ENCODE measurements at places on chromosomes 7 and 10.

DNA sequence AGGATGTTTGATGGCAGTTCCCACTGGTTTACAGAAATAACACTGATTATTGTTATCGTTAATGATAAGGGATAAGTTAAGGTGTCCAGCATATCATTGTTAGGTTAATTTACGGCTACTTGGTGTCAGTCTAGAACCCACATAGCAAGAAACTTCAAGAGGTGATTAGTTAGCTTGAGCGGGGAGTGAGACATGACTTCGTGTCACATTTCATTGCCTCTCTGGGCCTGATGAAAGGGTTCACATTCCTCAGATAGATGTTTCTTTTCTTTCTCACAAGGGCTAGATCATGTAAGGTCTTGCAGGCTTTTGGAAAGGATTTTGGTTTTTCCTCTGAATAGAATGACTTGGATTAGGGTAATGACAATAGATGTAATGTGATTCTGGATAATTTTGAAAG lies 26.7 kb downstream of the WAC start:
- no peak for DNase-seq

DNA sequence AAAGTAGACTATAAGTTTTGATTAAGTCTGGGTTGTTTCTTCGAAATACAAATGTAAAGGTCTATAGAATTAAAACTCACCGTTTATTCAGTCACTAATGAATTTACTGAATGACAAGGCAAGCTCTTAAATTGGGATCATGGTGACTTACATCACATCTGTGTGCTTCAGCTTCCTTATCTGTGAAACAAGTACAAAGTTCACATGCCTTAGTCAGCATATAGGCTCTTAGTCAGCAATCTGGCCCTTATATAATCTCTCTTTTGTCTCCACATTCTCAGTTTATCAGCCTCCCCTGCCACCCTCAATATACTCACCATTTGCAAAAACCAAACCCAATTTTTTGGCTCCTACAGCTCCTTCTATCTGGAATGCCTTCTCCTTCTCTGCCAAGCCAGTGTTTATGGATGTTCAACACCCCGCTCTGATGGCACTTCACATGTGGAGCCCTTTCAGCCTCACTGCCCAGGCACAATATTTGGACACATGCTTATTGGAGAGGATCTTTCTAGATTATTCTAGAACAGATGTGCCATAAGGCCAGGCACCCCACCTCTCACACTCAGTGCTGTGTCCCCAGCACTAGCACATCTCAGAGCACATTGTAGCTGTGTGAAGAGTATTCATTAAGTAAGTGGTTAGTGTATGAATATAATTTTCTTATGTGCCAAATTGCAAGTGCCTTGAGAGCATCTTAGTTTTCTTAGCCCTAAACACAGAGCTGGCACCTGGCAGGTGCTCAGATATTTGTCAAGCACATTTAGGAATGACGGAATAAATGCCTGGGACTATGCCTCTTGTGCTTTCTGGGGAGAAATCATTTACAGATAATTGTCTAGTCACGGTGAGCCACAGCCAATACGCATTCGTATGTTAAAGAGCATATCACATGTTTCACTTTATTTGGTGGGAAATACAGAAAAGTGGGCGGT lies 9.8 kb upstream of the LAMB1 start:
- no peak for DNase-seq

DNA sequence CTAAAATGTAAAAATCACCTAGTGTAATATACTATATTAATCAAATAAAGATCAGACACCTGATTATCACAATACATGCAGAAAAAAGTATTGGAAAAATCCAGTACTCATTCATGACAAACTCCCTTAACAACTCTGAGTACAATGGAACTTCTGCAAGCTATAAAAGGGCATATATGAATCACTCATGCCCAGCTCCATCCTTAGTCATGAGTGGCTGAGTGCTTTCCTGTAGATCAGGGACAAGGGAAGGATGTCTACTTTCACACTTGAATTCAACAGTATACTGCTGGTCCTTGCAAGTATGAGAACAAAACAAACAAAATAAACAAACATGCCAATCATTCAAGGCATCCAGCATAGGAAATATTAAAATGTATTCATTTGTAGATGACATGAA lies 116.5 kb downstream of the ADARB2 start:
- no peak for DNase-seq

GRCh38 chr7:19051767-19052375 lies 65.6 kb downstream of the TWIST1 start:
- DNase-seq, result no peak

DNA sequence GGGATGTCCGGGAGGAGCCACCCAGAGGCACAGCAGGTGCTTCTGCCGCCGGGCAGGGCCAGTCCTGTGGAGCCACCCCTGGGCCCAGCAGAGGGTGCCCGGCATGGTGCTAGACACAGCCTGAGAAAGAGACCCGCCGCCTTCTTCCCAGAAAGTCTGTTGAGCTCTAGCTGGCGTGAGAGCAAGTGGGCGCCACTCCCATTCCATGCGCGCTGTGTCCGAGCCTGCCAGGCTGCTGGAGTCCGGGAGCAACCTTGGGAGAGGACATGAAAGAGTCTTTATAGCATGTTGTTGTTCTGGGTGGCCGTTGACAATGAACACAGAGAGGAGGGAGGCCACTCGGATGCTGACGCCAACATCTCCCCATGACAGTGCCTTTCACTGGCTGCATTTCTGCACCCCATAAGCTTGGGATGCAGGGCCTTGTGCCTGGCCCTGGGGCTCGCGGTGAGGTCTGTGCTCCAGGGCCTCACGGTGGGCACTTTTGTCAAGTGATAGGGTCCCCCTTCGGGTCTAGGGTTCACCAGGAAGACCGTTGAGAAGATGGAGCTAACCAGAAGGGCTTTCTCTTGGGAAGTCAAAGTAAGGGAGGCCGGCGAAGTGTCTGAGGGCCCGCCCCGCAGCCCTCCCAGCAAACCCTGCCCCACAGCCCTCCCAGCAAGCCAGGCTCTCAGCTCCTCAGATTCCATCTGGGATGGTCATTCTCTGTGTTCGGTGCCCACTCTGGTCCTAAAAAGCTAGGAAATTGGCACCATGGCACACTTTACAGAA lies 47.3 kb downstream of the NKX6-2 start:
- no peak for DNase-seq

GRCh38 chr7:150466477-150466876 lies 16.0 kb downstream of the GIMAP8 start:
- no peak for DNase-seq

GRCh38 chr7:2585446-2585845 lies 26.7 kb downstream of the IQCE start:
- DNase-seq, result no peak

GRCh38 chr10:70993051-70993450 lies 104.7 kb upstream of the PCBD1 start:
- DNase-seq, result no peak

- DNase-seq, result no peak
Observed at GRCh38 chr7:100024020-100024619, 8.7 kb downstream of the ZKSCAN1 start.

GRCh38 chr7:77242068-77242467 lies 42.4 kb upstream of the FGL2 start:
- no peak for DNase-seq

GRCh38 chr7:90708841-90709317 lies 112.8 kb downstream of the CDK14 start:
- DNase-seq, result no peak

- DNase-seq, result no peak
Observed at GRCh38 chr7:36367561-36368077, 22.0 kb upstream of the ANLN start.

DNA sequence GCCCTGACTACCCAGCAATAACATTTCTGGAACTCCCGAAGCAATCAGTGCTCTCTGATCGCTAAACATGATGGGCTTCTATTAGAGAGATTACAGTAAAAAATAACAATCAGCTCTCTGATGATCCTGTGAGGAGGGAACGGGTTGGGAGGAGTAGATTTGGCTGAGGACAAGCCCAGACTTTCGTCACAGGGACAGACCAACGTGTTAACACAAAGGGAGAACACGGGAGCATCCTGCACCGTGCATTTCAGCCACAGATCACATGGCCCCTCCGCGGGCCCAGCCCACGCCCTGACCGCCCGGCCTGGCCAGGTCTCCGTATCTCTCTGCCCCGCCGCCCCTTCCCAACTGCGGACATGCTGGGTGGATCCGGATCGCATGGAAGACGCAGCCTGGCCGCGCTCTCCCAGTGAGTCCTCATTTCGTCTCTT lies 95.0 kb upstream of the AGBL3 start:
- DNase-seq, result no peak

DNA sequence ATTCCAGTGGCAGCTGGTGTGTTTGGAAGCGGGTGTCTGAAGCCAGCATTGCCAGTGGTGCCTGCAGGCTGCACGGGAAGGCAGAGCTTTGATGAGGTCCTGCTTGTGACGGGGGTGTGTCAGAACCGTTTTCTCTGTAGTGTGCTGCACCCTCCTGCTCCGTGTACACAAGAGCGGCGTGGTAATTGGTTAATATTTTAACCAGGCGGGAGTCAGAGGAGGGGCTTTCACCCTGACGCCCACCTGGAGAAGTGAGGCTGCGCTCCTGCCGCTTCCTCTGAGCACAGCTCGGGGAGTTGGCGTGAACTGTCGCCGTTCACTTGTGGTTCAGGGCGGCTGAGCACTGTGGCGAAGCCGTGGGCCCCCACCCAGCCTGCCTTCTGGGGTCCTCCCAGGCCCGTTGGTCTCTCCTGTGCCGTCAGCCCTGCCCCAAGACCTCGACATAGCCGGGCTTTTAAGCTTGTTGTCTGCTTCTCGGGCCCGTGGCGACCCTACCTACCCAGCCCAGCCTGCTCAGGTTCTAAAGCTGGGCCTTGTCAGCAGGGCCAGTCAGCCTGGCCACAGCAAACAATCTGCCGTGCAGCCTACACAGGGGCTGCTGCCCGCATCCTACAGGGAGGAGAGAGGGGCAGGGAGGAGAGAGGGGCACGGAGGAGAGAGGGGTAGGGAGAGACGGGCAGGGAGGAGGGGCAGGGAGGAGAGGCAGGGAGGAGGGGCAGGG lies 11.6 kb downstream of the NKX6-2 start:
- DNase-seq, result no peak

DNA sequence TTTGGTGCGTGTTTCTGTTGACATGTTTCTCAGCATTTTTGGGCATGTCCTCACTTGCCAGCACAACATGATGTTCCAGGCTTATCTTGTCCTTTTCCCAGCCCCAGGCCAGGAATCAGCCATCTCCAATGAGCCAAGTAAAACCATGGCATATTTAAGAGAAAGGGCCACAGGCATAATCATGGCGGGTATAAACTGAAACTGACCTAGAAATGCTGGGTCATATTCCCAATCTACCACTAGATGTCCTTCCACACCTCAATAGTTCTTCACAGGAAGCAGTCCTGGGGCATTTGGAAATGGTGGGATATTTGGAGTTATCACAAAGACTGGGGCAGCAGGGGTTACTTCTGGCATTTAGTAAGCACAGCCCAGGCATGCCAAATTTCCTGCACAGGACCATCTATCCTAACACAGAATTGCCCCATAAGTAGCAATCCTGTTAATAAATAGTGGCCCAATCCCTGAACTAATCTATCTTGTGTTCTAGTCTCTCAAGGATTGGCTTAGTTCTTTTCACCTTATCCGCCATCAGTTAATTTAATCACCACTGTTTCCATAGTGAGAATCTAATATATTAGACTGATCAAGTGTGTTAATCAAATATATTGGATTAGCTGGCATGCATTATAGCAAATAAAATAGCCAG lies 101.6 kb downstream of the NPSR1 start:
- DNase-seq, result no peak

GRCh38 chr7:41917-42565 lies 150.3 kb upstream of the FAM20C start:
- no peak for DNase-seq

GRCh38 chr7:45033931-45034290 lies 33.9 kb downstream of the CCM2 start:
- DNase-seq, result no peak

DNA sequence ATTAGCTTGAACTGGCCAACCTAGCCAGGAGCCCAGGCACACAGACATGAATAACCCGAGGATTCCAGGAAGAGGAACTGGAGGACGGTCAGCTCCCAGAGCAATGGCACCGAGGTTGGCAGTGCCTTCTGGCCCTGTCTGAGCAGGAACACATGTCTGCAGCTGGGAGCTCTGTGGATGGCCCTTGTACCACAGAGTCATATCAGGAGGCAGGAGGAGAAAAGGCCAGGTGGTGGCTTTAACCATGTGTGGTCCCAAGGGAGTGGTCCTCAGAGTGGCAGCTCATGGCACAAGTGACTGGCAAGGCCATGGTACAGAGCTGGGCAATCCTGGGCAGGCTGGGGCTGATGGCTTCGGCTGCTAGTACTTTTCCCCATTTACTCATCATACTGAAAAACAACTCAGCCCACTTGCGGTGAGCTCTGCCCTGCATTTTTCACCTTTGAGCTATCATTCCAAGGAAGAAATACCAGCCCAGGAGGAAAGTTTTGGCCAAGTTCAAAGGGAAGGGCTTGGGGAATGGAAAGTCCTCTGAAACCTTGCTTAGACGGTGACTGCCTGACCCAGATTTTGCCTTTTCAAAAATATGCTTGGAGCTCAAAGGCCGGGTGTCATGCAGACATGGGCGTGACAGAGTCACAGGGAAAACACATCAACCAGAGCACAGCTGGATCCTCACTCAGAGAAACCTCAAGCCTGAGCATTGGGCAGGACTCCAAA lies 25.7 kb upstream of the LOXL4 start:
- no peak for DNase-seq

- DNase-seq, result no peak
Observed at GRCh38 chr7:108158776-108159175, 28.6 kb upstream of the LAMB4 start.

DNA sequence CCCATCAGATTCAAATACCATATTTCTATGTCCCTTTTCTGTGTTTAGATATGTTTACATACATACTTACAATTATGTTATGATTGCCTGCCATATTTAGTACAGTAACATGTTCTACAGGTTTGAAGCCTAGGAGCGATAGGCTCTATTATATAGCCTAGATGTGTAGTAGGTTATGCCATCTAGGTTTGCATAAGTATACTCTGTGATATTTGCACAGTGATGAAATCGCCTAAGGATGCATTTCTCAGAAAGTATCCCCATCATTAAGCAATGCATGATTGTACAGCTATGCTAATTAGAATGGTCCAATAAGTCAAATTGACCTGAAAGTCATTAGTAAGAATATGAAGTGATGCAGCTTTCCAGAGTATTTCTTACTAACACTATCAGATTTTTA lies 1171.7 kb upstream of the LRRTM3 start:
- DNase-seq, result no peak

- no peak for DNase-seq
Observed at GRCh38 chr10:58662314-58662713, 149.6 kb downstream of the BICC1 start.

Measured in stimulated activated CD4-positive, alpha-beta T cell treated with anti-CD3 and anti-CD28 coated beads, Interleukin-2, amount 100 ng/mL, for 4 hours (primary cell).